Heart left ventricle (tissue), 16 donors: ENCODE measurements at places on chromosomes 2 and 18. TPM values are rescaled to one million over a fixed set of nuclear protein-coding genes. Genes with fewer than 3 reads are reported as not detected.

CFC1 gene
- not detected for total RNA-seq

RNF152 gene
- 8.1 TPM for total RNA-seq

SPP2 gene
- total RNA-seq, result not detected

PRKAG3 gene
- total RNA-seq, result not detected

IL18R1 gene
- 3.5 TPM for total RNA-seq

ANKRD62 gene
- not detected for total RNA-seq

MARCO gene
- total RNA-seq, result 2.2 TPM

SPDYA gene
- total RNA-seq, result 0.50 TPM

DNA sequence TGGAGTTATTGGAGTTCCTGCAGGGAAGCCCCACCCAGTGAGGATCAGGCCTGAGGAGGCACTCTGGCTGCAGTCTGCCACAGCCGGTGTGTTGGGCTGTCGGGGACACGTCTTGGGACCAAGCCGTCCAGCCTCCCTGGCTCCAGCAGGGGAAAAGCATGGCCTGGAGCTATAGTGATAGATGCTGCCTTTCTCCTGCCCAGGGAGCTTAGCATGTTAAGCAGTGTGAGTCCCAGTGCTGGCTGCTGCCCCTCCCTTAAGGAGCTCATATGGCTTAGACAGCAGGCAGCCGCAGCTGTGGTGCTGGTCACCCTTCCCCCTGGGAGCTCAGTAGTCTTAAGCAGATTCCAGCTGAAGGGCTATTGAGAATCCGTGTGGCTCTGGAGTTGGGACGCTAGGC, 78.9 kb downstream of the CERS6 start:
- no peak for DNase-seq

DNA sequence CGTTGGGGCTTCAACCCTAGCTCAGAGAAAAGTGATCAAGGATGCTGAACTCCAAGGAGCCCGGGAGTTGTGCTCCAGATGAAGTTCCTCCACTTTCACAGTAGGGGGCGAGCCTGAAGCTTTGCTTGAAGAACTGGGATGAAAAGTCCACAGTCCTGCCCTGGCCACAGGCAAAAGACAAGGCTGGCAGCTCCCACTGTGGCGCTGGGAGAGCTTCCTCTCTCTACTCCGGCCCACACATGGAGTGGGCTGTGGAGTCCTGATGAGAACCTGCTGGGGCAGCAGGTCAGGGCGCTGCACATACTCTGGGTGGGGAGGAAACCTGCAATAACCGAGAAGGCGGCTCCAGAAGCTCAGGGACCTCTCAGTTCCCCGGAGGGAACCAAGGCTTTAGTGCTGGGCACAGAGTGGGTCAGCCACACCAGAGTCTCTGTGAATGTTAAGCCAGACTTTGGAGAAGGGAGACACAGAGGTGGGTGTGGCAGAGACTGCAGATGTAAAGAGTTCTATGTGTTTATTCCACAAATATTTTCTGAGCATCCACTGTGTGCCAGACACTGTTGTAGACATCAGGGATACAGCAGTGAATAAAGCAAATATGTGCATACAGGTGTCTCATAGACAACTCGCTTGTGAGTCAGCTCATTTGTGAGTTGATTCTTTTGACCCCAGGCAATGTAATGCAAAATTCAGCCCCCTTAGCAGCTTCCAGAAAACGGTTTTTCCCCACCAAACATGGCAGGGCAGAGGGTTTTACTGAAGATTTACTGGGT, 48.0 kb upstream of the MRPL33 start:
- DNase-seq, result peak; percentile 68

DNA sequence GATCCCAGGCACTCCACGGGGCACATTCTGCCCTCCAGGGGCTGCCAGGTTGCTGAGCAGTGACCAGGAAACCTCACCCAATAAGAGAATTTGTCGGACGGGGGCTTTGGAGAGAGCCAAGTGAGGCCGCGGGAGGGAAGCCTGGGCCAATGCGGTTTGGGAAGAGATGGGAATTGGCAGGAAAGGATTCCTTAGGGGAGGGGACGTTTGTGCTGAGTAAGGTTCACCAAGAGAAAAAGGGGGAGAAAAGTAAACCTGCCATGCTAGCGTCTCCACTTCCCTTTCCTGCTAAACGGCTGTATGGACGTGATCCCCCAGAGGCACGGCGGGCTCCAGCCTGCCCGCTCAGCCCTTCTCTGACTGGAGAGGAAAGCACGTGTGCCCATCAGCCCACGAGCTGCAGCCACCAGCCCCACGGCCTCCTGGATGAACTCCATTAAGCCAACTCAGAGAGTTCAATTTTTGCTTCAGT, 194.4 kb upstream of the ID2 start:
- DNase-seq, result no peak

DNA sequence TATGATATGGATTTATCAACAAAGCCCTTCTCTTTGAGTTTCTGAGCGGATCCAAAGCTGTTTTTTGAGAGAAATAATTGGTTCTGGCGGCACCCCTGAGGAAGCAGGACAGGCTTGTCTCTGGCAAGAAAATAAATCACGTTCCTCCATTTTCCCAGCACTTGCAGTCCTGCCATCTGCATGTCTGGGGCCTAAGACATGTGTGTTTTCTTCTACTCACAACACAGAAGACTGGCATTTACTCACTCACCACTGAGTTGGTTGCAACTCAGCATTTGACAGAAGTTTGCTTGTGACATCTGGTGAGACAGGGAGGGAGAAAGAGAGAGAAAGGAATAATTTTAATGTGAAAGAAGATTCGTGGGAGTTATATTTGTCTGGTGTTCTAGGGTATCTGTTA, 37.0 kb upstream of the YES1 start:
- DNase-seq, result no peak

GRCh38 chr2:196242131-196242620, 70.8 kb upstream of the STK17B start:
- DNase-seq, result no peak

- DNase-seq, result peak; percentile 73
These were observed 127.3 kb downstream of the DNER start for GRCh38 chr2:229586746-229587705.

GRCh38 chr2:33230195-33230594, 246.3 kb upstream of the RASGRP3 start:
- DNase-seq, result no peak

DNA sequence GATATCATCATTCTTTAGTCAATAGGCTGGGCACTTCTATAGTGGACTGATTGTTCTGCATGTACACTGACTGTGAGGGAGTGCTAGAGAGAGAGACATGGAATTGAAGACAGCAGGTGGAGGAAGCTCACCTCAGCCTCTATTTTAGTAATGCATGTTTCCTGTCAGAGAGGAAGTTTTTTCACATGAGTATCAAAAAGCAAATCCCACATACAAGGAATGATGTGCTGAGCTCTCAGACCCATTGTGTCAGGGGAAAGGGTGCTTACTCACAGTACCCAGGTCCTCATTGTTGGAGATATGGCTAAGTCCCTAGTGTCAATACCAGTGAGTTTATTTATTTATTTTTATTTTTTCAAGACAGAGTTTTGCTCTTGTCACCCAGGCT, 9.9 kb upstream of the CDK15 start:
- DNase-seq, result no peak

GRCh38 chr2:178250429-178250828, 56.1 kb downstream of the OSBPL6 start:
- DNase-seq, result no peak

DNA sequence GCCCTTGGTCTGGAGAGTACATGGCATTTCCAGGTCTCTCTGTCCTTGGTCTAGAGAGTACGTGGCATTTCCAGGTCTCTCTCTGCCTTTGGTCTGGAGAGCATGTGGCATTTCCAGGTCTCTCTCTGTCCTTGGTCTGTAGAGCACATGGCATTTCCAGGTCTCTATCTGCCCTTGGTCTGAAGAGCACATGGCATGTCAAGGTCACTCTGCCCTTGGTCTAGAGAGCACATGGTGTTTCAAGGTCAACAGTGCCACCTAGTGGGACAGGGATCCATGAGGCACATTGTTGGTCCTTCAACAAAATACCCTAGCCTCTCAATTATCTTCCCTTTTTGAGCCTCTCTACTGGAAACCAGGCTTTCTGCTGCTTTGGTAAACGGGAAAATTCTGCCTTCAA, 250.2 kb downstream of the OTX1 start:
- no peak for DNase-seq

DNA sequence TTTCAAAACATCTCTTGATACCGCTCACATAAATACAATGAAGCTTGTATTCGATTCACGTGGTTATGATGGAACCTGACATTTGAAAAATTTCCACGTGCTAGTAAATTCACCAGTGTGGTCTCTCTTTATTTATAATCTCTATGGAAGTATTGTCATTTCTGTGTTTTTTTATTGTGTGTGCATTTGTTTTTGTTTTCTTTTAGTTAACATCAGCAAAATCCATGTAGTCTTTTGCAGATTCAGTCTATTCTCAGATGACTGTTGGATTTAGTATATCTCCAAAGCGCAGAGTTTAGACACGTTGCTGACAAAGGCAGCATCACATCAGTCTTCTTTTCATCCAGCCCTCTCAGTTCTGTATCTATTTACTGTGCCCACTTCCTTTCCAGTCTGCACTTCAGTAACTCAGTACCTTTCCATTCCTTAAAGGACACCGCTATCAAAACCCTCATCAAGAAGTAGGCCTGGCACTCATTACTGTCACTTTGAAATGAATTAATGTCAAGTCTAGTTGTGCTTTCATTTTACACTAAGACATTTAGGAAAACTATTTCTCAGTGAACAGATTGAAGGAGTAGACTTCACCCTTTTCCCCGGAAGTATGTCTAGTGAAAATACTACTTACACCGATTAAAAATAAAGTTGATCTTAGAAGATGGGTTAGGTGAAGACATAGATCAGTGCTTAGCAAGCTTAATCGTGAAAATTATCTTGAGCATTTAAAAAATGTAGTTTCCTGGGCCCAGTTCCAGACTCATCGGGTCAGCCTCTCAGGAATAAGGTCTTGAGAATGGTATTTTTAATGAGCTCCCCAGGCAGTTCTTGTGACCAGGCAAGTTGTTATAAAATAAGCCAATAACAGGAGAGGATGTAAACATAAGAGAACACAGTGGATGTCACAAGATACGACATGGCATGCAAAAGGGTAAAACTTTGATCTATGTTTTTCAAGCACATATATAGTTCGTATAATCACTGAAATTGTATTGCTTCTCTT, 506.8 kb upstream of the ZEB2 start:
- no peak for DNase-seq

GRCh38 chr2:151437630-151438029, 27.9 kb downstream of the RIF1 start:
- DNase-seq, result no peak

DNA sequence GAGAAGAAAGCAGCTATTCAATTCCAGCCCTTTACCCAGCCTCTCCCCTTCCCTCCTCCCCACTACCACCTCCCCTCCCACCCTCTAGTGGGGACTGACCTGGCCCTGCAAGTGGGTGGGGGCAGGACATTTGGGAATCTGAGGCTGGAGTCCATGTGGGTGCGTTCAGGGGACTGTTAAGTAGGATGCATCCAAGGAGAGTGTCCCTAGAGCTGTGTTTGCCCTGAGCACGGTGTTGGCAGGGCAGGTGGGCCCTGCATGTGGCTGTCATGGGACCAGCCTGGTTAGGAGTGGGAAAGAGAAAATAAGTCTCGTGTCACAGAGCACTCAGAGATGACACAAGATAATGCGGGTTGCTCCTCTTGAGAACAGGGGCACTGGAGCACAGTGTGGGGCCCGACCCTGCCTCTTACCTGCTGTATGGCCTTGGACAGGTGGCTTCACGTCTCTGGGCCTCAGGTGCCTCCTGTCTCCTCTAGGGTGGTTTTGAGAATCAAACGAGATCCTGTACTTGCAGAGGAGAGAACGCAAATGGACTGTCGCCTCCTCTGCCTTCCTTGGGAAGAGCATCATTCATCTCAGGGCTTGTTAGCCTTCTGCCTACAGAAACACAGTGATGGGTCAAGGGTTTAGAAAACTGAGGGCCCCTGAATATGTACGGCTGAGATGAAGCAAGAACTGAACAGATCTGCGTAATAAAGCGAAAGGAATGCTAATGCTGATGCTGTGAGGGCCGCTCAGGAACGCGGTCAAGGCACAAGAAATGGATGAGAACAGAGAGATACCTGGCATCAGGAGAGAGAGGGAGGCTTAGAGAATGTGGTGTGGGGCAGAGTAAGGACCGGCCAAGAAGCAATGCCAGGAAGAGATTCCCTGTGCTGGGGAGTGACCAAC, 187.7 kb upstream of the HAAO start:
- no peak for DNase-seq

GRCh38 chr2:43116988-43117387, 109.4 kb downstream of the ZFP36L2 start:
- DNase-seq, result no peak

DNA sequence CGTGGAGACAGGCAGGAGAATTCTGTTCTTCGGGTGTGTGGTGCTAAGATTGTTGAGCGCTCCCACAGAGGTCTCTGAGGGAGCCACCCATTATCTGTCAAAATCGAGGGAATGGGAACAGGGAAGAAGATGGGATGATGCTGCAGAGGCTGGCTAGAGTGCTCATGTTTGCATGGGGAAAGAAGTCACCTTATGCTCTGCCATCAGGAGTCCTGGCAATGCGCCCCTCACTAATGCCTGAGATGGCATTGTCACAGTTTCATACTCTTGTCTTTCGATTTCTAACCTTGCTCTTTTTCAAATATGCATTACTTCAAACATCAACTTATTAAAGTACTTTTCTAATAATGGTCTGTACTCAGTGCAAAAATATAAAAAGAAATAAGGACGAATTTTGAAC, 463.3 kb upstream of the CELF4 start:
- no peak for DNase-seq

DNA sequence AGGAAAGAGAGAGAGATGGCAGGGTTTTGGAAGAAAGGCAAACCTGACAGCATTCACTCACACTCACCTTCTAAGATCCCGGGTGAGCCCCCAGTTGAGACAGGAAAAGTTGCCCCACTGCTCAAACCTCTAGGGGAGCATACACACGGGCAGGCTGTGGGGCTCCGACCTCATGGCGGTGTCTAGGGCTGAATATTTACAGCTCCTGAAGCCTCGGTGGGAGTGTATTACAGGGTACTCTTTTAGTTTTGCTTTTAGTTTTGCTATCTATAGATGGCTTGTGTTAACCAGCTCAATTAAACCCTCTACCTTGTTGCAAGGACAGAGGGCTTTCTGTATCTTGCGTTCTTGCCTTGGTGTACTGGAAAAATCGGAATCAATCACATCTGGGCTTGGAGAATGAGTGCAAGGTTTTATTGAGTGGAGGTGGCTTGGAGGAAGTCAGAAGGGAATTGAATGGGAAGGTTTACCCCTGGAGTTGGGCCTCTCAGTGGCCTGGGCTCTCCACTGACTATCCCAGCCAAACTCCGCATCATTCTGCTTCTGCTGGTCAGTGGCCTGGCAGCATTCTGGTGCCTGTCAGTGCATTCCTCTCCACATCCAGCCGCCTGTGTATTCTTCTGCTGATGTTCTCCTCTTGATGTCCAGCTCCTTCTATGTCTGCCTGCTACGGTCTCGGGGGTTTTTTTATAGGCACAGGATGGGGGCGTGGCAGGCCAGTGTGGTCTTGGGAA, 10.1 kb upstream of the IFIH1 start:
- DNase-seq, result no peak

GRCh38 chr2:46716927-46717326, 198.7 kb downstream of the MCFD2 start:
- DNase-seq, result no peak

DNA sequence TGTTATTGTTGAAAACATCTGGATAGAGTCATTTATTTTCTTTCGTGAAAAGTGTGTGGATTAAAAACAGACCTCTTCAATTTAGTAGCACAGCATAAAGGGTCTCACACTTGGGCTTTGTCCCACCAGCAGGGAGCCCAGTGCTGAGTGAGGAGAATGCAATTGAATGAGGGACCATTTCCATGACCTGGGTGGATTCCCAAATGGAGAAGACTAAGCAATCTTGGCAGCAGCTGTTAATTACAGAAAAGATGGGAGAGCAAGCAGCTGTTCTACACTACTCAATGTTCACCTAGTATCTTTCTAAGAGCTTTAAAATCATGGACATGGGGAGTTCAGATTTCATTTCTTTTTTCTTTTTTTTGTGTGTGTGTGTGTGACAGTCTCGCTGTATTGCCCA, 121.8 kb upstream of the FN1 start:
- no peak for DNase-seq
